Kidney epithelial cell (primary cell): ENCODE measurements at places on chromosomes 7 and 10.

DNA sequence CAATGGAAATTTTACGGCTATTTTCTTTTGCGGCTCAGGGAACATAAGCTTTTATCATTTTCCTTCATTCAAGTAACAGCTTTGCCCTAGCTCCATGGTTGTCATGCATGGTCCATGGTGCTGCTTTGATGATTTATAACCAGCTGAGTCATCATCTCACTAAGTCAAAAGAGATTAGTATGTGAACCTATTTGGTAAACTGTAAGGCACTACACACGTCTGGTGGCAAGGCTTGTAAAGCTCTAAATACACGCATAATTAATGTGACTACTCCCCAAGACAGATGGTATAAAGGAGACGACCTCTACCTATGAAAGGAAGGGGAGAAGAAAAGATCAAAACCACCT is 340.2 kb downstream of the KCNMA1 start:
- DNase-seq = no peak

GRCh38 chr10:78774999-78775711 is 293.6 kb upstream of the ZMIZ1 start:
- DNase-seq = no peak

DNA sequence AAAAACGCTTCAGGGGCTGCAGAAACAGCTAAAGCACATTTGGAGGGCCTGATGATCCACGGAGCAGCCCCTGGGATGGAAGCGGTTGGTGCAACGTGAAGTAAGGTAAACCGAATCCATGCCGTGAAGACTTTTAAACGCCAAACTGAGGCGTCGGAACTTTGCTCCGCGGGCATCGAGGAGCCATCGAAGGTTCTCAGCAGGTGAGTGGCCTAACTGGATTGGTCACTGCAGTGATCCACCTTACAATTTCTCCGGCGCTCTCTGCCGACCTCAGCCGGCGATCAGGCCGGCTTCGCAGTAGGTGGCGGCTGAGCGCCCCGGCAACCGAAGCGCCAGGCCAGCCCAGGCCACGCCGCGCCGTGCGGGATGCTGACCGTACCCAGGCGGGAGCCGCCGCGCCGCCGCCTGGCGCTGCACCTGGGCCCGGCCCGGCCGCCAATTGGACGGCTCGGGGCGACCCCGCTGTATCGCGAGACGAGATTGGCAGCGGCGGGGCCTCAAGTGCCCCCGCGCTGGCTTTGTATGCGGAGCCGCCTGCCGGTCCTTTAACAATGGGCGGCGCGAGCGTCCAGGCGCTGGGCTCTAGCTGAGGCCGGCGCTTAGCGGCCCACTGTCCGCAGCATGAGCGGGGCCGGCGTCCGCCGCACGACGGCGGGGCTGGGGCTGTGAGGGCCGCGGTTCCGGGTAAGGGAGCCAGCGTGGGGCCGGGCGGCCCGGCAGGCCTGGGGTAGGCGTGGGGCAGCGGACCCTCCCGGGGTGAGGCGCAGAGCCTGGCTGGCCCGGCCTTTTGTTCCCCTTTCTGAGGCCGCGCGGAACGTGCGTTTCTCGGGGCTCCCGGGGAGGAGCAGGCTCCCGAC is at the start of gene CCNJ:
CCNJ (plus strand) TSS at position 551 of the 860 bp plus-strand sequence. CDS start 811 bp downstream, outside the sequence.
- DNase-seq = peak; percentile 59

- no peak for DNase-seq
These were observed 30.6 kb downstream of the TMEM243 start for GRCh38 chr7:87188930-87189329.

- DNase-seq = no peak
These were observed 64.9 kb upstream of the GPR22 start for GRCh38 chr7:107404740-107405537.

- DNase-seq = no peak
These were observed 229.8 kb upstream of the NPY start for GRCh38 chr7:24054236-24054635.

- DNase-seq = no peak
These were observed 16.0 kb downstream of the TMEM270 start for GRCh38 chr7:73876973-73877372.

GRCh38 chr7:21912305-21912704 is 33.4 kb downstream of the CDCA7L start:
- no peak for DNase-seq

GRCh38 chr7:107955394-107955793 is 47.6 kb downstream of the LAMB1 start:
- no peak for DNase-seq

GRCh38 chr10:36349445-36350078 is 707.5 kb upstream of the FZD8 start:
- no peak for DNase-seq
